ENCODE measurements at places on chromosomes 6 and 20.
A peak's percentile ranks its signal among the peaks of the same experiment; 100 is the strongest.

- DNase-seq = no peak
Measured at GRCh38 chr6:8579372-8579771, 144.0 kb upstream of the SLC35B3 start.

- DNase-seq = no peak
Measured at GRCh38 chr6:151699719-151700118, 107.8 kb upstream of the ESR1 start.

DNA sequence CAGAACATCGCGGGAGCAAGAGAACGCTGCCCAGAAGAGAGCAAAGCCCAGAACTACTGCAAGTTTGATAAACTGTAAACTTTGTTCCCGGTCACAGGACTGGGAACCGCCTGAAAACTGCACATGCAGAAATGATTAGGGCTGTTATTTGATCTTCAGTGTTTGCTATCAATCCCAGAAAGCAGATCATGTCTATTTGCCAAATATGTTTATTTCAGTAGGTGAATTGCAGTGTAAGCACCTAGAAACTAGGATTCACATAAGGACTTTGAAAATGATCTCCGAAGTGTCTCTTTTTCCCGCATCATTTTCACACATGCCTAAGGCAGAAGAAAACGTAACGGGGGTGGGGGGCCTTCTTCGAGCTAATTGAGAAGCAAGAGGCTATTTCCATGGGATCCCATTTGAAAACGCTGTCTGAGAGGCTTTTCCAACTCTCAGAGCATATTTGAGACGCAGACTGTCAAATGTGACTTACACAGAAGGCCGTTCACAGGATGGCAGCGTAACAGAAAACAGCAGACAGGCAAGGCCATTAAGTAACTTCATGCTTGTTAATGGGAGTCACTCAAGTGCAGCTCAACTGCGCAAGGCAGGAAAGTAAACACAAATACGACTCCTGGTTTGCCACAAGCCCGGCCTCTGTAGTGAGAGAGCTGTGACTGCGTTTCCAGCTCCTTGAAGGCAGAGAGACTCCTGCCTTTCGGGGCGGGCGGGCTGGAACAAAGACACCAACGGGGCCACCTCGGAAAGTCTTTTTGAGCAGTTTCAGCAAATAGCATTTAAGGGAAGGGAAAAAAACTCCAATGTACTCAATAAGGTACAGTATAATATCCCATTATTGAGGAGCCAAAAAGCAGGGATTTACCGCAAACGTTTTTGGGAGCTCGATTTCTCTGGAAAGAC, 144.7 kb upstream of the ZNF217 start:
- DNase-seq = peak; percentile 83

DNA sequence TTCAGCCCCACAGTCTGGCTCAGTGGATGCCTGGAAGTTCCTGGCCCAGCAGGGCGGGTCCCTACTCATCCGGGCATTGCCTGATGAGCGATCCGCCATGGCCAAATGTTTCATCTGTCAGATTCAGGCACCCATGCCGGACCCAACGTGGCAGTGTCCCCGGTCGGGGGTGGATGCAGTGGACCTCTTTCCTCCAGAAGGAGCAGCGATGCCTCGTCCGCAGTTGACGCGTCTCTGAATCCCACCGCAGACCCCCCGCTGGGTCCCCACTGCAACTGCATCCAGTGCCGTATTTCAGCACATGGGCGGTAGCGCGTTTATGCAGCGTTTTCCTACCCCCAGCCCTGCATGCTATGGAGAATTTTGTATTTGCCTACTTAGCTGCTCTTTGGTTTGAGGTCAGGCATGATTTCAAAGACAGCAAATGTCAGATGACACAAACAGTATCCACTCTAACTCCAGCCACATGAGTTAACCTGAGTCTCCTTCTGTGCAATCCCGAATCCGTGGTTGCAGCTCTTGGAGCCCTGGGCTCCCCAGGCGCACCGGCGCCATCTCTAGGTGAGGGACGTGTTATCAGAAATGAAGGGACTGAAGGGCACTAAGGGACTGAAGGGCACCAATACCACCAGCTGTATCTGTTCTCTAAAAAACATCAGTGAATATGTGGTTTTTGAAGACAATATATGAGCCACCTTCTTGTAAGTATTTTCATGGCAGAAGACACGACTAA, 72.6 kb upstream of the THBS2 start:
- DNase-seq = no peak

DNA sequence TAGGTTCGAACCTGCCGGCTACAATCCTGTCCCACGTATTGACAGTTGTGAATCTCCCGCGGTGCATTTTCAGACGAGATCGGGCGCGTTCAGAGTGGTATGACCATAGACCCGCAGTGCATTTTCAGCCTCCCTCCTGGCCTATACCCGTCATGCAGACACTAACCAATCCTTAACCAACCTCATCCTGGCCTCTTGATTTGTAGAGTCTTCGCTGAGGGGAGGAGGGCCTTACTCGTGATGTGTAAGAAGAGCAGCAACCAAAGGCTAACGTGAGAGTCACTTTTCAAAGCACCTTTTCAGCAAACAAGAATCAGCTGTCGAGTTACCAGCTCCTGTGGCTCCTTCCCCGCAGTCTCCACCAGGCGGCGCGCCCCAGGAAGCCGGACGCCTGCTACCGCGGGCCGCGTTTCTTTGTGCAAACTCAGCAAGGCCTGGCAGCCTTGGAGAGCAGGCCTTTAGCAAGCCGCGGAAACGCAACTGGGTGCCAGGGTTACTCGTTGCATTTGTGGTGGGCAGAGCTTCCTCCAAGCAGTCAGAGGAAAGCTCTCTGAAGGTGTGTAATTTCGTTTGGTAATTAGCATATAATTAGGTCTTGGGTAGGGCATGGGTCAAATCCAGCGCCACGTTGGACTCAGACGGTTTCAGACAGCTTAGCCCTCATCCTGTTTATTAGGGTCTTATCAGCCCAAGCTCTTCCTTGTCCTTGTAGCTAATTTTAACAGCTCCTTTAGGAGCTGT, 139.8 kb downstream of the OR2B2 start:
- peak; percentile 55 for DNase-seq

DNA sequence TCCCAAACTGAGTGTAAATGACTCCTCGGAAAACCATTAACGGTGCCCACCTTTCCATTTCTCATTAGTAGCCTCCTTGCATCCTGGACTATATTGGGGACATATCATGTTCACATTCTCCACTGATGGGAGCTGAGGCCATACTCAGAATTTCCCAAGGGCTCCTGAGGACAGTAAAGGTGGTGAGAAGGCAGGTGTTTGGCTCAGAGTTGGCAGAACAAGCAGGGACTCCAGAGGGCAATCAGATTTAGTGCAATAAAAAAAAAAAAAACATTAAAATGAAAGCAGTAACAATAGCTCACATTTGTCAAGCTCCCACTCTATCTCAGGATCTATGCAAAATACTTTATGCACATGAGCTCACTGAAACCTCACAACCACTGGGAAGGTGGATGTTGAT, 401.4 kb downstream of the MAFB start:
- DNase-seq = no peak

- no peak for DNase-seq
Measured at GRCh38 chr6:99467509-99468106, 42.5 kb upstream of the PNISR start.

DNA sequence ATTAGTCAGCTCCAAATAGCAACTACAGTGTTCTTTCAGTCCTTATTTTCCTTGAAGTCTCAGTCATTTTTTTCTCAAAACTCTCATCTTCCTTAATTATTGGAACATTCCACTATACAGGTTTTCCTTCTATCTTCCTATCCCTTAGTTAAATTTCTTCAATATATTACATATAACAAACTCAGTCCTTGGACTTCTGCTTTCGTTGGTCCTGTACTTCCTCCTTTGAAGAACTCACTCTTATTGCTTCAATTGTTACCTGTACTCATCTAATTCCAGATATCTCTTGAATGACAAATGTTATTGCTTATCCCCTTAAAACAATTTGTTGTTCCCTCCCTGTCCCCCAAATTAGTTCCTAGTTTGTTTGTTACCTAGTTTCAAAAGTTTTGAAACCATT, 67.7 kb upstream of the NOTCH4 start:
- DNase-seq = no peak

DNA sequence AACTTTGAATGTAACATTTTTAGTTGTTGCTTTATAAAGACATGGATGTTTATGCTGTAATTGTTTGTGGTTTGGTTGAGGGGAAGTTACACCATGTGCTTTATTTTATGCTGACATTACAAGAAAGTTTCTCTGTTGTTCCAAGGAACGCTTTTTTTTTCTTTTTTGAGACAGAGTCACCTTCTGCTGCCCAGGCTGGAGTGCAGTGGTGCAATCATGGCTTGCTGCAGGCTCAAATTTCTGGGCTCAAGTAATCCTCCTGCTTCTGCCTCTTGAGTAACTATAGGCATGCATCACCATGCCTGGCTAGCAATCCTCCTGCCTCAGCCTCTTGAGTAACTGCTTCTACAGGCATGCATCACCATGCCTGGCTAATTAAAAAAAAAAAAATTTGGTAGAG, 21.0 kb upstream of the IFNGR1 start:
- DNase-seq = peak; percentile 95

DNA sequence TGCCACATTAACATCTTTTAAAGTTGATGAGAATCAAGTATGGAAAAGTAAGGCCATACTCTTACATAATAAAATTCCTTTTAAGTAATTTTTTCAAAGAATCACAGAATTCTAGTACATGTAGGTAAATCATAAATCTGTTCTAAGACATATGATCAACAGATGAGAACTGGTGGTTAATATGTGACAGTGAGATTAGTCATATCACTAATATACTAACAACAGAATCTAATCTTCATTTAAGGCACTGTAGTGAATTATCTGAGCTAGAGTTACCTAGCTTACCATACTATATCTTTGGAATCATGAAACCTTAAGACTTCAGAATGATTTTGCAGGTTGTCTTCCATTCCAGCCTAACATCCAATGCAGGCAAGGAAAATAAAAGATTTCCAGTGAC, 11.6 kb downstream of the PLN start:
- DNase-seq = no peak

DNA sequence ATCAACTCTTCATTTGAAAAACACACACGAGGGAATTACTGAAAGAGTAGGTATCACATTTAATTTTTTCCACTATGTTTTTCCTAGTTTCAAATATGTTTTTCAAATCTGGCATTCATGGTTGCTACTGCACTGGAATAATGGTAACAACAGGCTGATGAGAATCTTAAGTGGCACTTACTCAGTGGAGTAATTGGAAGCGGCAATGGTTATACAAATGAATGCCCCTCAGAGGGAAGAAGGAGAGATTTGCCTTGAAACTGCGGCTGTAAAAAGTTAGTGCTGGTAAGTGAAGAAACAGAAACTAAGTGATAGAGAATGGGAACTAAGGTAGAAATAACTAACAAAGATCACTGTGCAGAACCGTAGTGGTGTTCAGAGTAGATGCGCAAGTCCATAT, 41.0 kb upstream of the PDE7B start:
- no peak for DNase-seq

- DNase-seq = no peak
Measured at GRCh38 chr6:143097224-143097795, 36.6 kb downstream of the AIG1 start.

DNA sequence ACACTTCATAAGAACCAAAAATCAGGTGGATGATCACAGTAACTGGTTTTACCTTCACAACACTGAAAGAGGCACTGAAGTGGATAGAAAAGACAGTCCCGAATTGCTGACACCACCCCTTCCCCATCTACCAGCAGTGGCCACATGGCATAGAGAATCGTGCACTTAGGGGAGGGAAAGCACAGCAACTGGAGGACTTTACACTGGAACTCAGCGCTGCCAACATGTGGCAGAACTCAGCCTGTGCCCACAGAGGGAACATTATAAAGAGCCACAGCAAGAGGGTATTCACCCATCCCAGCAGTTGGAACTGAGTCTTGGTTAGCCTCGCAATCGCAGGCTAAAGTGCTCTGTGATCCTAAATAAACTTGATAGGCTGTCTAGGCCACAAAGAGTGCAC, 6.5 kb upstream of the KIAA1586 start:
- DNase-seq = no peak

DNA sequence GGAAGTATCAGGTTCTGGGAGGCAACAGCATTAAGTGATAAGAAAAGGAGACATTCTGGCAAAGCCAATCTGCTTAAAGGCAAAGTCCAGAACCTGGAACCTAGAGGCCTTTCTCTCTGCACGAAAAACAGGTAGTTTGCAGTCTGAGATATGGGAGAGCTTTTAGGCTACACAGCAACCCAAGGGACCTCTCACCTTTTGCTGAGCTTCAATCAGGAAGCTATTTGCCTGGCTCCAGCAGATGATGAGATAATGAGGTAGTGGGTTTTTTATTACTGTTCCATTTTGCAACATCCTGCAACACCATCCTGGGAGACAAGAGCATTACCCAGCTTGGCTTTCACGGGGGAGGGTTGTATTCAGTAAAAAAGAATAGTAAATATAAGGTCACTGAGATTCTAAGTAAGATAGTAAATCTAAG, 143.1 kb downstream of the ADGRG6 start:
- DNase-seq = no peak

- no peak for DNase-seq
Measured at GRCh38 chr6:32689531-32690501, 23.4 kb upstream of the HLA-DQB1 start.

DNA sequence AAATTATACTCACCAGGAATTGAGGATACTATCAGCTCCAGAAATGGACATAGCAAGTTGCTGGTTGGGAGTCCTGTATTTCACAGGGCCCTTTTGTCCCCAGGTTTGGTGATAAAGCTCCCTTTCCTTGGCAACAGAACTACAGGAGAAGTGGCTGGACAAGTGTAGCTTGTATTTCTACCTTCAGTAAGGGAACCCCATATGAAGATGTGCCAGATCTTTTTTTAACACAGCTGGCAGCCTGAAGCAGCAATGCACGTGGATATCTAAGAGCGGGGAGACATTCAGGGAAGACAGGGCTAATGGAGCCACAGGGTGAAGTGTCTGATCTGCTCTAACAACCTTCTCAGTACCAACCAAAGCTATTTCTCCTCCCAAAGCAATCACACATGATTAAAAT, 373.9 kb upstream of the ID4 start:
- no peak for DNase-seq

- no peak for DNase-seq
Measured at GRCh38 chr6:83199863-83200225, 6.7 kb downstream of the RWDD2A start.

DNA sequence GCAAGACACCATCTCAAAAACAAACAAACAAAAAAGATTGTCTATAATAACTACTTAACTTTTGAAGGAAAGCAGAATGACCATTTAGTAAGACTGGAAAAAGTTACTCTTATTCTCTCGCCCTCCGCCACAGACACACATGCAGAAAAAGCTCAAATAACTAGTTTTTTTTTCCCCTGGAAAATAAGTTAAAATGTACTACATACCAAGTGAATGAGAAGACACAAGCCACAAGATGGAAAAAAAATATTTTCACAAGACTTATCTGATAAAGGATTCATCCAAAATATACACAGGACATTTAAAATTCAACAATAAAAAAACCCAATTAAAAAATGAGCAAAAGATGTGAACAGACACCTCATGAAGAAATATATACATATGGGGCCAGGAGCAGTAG, 31.9 kb downstream of the NUDT3 start:
- DNase-seq = no peak

GRCh38 chr6:85756982-85757381, 114.3 kb upstream of the SYNCRIP start:
- DNase-seq = no peak

GRCh38 chr20:47174456-47175243, 181.8 kb downstream of the ZMYND8 start:
- DNase-seq = no peak

Measured in AG09319 (cell line).